NCI-H1694 (cell line): ENCODE measurements at places on chromosomes 1 and 21.

DNA sequence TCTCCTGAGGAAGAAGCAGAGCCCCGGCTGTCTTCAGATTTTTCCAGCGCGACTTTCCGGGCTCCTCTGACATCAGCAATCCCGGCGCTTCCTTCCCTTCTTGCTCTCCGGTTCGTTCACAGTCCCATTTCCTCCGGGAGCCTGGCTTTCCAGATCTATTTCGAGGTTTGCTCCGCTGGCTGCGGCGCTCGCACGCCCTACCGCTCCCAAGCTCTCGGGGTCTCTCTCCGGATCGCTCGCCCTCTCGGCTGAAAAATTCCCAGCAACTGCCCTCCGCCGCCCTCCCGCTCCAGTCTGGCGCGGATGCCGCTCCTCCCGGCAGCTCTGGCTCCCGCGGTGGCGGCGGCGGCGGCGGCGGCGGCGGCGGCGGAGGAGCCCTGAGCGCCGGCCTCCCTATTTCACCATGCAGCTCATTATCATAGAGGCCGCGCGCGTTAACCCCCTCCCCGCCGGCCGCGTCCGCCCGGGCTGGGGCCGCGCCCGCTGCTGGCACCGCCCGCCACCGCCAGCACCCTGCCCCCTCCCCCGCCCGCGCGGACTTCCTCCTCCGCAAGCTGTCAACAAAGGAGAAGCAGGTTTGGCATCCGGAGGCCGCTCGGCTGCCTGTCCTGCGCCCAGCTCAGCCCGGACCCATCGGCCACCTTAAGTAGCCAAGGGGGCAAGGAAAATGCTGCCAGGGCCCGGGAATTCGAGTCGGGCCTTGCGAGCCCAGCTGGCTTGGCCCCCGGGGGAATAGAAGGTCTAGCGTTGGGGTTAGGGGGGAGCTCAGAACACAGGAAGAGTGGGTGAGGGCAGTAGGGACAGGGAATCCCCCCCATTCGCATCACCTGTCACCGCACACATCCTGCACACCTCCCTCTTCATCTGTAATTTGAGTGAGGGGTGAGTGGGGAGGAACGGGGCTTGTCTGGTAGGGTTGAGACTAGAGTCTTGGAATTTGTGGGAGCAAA, at the start of gene PLXNA2:
Gene PLXNA2, minus strand, starts transcription at position 418 of the 950 bp plus-strand sequence. CDS start 26,462 bp downstream, outside the sequence.
- DNase-seq, result peak; percentile 43

- DNase-seq, result peak; percentile 68
Measured at GRCh38 chr1:153677718-153678518, 570 bp upstream of the NPR1 start.

- no peak for DNase-seq
Measured at GRCh38 chr21:32549440-32549839, 35.9 kb downstream of the TCP10L start.

DNA sequence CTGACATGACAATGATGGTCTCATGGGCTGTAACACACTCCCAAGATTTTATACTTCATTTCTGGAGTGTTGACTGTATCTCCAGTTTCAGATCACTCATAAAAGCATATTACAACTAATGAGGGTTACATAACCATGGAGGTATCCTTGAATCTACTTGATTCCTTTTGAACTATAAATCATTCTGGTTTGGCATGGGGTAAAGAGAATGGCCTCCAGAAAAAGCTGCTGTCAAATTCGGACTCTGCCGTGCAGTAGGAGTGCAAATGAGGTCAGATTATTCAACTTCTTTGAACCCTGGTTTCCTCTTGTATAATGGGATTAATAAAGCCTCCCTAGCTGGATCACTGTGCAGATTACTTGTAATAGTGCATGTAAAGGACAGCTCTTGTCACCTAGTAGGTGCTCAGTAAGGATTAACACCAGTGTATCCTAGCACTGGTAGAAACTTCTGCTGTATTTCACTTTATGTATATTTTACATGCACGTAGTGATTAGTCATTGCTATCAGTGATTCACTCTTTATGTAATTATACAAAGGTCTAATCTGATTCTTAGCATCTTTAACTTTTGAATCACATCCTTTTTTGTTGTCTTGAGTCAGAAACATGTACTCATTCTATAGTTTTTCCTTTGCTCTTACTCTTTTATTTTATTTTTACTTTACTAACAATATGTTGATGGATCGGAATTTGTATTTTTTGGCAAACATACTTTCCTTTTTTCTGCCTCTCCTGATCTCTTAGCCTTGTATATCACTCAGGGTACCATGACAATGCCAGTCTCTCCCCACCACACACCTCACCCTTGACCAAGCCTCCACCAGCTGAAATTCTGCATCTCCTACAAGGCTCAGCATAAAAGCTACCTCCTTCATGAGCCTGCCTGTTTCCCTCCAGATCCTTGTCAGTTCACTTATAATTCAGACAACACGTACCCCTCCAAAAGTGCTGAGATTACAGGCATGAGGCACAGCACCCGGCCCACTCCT, 3.2 kb downstream of the LRRC8C start:
- no peak for DNase-seq

GRCh38 chr1:207603777-207604176, 41.2 kb upstream of the CR1L start:
- DNase-seq, result no peak

DNA sequence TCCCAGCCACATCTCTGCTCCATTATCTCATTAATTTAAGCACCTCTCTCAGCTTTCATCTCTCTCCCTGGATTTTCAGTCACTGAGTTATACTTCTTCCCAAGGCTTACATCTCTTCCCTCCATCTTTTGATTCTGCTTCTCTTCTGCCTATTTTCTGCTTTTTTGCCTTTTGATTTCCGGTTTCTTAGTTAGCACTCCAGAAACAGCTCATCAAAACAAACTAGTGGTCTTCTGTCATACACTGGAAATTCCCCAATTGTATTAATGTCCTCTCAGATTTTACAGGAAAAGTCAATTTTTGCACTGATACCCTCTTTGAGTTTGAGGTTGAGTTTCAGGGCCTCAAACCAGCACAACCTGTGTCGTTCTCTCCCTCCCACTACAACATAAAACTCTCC, 1.5 kb downstream of the LCE3E start:
- no peak for DNase-seq
